ENCODE measurements at places on chromosomes 2 and 18. TPM values are rescaled to one million over a fixed set of nuclear protein-coding genes. Genes with fewer than 3 reads are reported as not detected.

DNA sequence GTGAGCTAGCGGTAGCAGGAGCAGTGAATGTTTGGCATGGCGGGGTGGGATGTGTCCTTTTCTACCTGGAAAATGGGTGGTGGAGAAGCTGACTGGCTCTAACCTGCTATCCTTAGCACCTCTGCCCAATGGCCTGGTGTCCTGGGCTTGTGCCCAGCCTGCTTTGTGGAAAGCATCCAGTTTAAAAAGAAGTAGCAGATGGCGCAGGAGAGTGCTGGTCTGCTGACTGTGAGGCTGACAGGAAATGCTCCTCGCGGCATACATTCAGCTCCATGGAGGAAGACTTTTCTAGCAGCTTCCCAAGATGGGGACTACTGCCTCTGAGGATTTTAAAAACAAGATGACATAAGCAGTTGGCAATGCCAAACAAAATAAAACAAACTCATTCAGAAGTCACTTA lies 56.2 kb upstream of the LYPD6B start:
- no peak for DNase-seq

DNA sequence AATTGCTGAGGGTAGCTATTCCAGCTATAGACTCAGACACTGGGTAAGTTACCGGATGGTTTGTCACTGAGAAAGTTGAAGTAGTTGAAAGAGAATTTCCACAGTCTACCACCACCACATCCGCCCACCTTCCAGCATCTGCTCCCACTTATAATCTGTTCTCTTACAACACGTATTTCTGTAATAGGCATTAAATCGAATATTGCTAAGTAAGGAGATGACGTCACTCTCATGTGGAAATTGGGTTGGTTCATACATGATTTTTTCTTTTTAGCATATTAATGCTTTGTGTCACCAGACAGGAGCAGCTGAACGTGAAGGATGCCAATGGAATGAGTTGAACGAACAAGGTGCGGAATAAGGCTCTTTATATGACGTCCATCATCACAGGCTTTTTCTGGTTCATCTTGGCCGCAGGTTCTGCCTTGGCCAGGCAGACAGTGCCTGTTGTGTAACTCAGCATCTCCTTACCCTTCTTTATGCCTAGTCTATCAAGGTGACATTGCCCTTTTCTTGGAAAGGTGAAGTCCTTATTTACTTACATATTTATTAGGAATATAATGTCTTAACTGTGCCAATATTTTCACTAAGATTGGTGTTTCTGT lies 45.9 kb downstream of the THUMPD2 start:
- no peak for DNase-seq

The UGT1A4 gene
- total RNA-seq, result not detected

DNA sequence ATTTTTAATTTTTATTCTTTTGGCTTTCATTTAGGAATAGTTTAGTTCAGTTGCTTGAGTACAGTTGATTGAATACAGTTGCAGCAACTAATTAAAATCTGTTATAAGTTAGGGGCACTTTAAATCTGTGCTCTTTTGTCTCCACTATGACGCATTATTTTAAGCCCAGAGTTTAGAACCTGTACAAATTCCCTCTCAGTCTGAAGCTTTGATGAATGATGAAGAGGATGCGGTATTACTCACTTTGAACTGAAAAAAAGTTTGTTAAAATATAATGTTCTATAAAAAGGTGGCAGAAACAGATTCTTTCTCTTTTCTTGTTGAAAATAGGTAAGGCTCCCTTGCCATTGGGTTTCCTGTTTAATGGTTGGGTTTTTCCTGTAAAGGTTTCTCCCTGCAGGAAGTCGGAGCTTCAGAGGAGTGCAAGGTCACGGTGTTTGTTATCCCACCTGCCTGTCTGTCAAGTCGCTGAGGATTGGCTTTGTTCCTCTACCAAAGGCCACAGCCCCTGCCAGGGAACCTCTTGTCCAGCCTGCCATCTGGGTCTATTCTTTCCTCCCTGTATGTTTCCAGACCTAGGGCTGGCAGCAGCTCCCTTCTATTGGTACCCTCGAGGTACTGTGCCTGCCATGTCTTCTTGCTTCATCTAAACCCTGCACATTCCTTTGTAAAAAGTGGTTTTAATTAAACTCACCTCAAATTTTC lies 43.8 kb upstream of the FN1 start:
- no peak for DNase-seq

- DNase-seq, result no peak
These were observed 39.5 kb downstream of the STK39 start for GRCh38 chr2:168207851-168208250.

GRCh38 chr2:45707006-45707405 lies 55.5 kb downstream of the PRKCE start:
- DNase-seq, result no peak

DNA sequence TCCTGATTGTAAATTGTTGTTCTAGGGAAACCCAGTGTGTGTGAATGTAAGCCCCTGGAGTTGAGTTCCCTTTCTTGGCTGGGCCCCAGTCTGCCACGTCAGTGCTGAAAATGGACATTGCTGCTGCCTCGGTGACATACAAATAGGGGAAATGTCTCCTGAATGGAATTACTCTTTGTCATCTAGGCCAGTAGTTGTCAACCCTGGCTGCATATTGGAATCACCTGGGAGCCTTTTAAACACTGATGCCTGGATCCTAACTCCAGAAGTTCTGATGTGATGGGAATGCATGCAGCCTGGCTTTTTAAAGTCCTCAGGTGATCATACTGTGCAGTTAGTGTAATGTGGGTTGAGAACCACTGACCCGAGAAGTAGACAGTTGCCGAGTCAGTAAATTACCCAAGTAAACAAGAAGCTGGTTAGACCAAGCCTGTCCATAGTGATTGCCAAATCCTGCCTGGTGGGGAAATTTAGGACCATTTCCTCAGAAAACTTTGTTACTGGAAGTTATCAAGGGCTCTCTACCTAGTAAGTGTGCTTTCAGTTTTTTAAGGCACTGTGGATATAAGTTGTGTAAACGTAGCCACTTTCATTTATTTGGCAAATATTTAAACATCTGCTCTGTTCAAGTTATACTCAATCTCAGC lies 27.6 kb upstream of the IL1R1 start:
- peak; percentile 37 for DNase-seq

DNA sequence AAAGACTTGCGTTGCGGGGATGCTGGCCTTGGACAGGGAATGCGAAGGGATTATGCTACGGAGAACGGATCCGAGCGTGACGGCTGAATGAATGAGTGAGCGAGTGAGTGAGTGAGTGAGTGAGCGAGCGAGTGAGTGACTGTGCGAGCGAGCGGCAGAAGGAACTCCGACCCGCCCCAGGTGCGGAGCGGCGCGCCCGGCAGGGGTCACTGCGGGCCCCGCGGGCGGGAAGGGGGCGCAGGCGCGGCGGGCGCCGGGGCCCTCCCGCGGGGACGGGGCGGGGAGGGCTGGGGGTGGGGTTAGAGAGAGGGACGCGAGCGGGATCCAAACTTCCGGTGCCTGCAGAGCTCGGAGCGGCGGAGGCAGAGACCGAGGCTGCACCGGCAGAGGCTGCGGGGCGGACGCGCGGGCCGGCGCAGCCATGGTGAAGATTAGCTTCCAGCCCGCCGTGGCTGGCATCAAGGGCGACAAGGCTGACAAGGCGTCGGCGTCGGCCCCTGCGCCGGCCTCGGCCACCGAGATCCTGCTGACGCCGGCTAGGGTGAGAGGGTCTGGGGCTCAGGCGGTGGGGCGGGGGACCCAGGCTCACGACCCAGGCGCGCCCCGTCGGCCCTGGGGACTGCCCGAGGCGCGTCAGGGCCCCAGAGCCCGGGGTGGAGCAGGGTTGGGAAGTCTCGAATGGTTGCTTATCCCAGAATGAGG lies at the start of gene ITM2C:
Gene ITM2C, plus strand, starts transcription at position 338 of the 702 bp plus-strand sequence. Its CDS starts 84 bp downstream, at position 422.
- peak; percentile 89 for DNase-seq

- DNase-seq, result peak; percentile 63
These were observed 370.4 kb downstream of the SOCS6 start for GRCh38 chr18:70659036-70659925.

The MYO7B gene
- 0.75 TPM for total RNA-seq

DNA sequence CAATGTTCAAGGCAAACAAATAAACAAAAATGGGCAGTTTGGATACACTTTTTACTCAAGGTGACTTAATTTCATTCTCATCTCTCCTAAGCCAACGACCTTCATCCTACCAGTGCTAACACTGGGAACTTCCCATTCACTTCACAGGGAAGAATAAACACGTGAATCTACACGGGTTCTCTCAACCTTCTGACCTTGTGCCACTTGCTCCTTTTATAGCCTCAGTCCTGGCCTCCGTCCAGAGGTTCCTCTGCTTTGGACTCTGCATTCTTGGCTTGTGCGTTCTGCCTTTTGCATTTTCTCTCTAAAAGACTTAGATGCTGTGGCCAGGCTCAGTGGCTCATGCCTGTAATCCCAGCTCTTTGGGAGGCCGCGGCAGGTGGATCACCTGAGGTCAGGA lies 13.8 kb downstream of the ZNF2 start:
- no peak for DNase-seq

DNA sequence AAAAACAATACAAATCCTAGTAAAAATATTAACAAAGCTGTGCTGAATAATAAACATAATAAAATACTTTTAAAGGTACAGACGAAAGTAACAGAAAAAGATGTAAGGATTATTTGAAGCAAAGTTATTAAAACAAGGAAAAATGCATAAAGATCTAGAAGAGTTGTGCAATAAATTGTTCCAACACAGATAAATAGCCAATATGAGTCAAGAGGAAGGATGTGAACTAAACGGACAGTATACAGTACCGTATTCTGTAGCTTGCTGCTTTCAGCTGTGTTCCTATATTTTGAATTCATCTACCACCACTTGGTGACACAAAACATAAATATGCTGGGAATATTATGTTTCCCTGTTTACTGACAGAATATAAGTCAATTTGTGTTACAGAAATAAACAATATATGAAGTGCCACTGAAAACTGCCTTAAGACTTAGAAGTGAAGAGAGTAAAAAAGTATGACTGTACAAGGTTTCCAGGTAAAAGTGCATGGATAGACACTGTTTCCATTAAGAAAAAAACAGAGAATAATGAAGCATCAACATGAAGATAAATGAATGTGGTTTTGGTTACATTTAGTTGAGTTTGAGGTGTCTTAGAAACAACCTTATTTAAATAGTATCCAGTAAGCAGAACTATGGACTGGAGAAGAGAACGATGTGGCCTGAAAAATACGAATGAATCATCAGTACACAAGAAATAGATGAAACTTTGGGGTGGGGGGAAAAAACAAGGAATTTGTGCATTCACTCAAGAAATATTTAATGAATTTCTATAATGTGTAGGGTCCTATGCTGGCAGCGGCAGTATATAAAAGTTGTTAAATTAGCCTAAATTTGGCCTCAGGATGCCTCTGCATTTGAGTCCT lies 13.1 kb downstream of the PPP3R1 start:
- DNase-seq, result no peak

DNA sequence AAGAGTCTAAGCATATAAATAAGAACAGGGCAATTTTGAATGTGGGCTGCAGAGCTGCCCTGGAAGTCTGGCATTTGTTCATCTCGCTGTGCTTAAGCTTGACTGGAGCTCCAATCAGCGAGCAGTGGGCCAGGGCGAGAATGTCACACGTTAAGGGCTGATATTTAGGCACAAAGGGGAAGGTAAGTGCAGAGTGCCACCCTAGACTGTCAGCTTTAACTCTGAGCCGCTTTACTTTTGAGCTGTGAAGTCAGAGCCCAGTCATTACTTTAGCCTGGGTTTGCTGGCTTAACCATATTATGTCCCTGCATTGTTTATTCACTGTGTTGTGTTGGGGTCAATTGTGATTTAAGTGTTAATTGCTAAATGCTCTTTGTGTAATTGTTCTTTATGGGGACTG lies 236.1 kb upstream of the SIX3 start:
- no peak for DNase-seq

GRCh38 chr2:128411431-128411830 lies 92.8 kb upstream of the HS6ST1 start:
- no peak for DNase-seq

The CRYGC gene
- total RNA-seq, result not detected

GRCh38 chr2:160201849-160202539 lies 1.9 kb upstream of the ITGB6 start:
- DNase-seq, result no peak

DNA sequence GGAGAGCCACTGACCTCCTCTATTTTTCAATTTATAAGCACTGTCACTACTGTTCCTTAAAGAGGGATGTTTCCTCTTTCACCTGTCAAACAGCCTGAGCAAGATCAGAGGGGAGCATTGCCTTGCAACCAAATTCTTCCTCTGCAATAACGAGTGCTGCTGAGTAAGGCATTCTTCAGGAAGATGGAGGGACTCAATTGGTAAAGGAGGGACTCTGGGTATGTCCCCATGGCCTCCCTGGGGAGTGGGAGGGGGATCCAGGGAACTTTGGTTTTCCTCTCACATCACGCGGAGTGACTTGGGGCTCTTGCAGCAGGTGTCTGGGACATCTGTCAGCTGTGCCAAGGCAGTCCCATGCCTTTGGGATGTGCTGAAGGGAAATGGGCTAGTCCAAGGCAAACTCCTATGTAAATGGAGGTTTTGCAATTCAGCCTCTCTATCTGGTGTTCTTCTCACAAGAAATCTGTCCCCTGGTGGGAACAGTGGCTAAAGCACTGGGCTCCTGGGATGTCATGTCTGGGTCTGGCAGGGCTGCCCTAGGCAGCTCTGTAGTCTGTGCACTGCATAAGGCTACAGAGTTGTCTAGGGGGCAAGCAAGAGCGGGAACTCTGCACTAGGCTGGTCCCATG lies 14.4 kb upstream of the HES6 start:
- DNase-seq, result no peak

The ATP6V1C2 gene
- total RNA-seq, result not detected

DNA sequence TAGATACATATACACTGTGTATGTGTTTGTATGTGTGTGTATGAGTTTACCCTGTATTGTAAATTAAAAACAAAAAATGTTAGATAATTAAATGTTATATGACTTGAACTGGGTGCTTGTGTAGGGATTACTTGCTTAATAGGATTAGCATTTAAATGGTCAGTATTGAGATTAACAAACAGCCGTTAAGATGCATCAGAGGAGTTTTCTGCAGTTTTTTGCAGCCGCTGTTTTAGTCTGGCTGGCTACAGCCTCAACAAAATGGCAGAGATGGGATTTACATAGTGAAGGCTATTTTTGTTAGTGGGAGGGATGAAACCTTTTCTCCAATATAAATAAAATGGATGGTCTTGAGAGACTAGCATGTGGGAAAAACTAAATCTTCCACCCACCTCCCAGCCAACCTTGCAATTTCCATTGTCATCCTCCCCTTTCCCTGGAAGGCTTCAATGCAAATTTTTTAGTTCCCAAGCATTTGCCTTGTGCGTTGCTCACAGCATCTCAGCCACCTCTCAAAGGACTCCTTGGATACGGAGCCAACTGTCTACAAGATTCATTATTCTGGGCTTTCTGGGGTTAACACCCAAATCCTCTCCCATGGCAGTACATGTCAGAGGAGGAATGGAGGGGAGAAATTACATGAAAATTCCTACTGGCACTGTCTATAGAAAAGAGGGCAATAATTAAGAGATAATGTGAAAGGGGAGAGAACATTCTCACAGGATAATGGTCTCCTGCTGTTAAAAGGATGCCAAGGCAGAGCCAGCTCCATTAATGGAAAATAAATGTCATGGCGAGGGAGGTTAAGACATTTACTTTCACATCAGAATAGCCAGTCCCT lies 351.9 kb downstream of the CDH2 start:
- DNase-seq, result no peak

DNA sequence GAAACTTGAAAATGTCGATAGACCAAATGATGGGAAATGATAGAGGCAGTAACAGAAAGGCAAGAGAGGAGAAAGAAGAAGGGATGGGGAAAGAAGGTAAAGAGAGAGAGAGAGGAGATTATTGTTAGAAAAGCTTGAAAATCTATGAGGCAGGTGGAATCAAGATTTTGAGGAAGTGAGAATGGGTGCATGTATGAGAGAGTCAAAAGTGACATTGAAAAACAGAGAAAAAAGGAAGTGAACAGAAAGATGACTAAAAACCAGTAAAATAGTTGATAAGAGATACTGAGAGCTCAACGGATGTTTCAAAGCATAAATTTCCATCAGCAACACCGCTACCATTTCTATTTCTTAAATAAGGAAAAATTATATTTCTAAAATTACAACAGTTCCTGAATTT lies 327.4 kb upstream of the CWC22 start:
- no peak for DNase-seq

Data from activated CD4-positive, alpha-beta T cell treated with anti-CD3 and anti-CD28 coated beads for 36 hours (primary cell).